ENCODE measurements at places on chromosomes 12 and 14.

DNA sequence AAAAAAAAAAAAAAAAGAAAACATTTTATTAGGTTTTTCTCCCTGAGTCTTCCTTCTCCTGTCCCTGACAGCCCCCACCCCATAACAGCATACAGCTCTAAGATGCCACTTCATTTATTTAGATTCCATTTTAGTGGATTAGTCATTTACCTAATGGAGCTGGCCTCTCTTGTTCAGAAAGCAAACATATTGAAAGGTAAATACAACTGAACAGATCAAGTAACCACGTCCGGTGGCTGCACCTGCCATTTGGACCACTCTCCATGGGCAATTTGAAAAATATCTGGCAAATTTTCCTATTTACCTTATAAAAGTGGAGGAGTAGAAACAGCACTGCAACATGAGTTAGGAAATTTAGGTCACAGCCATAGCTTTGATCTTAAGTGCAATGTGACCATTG is 254.6 kb downstream of the C12orf42 start:
- DNase-seq = peak; percentile 100

GRCh38 chr12:14836336-14837210 is 6.8 kb downstream of the ART4 start:
- DNase-seq = no peak

GRCh38 chr14:21268617-21269251 is 508 bp downstream of the HNRNPC start:
- DNase-seq = no peak

GRCh38 chr14:75147423-75148071 is 20.7 kb upstream of the NEK9 start:
- no peak for DNase-seq

DNA sequence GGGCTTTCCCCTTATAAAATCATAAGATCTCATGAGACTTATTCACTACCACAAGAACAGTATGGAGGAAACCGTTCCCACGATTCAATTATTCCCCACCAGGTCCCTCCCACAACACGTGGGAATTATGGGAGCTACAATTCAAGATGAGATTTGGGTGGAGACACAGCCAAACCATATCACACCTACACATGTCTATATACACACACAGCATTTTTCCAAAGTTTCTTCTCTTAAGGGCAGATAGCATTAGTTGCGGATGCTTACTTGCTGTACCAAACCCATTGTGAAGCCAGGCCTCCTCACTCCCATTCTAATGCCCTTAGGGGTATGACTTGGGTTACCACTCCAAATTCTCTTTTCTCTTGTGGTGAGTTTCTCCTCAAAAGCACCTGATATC is 104.1 kb upstream of the RAP1B start:
- no peak for DNase-seq

- DNase-seq = peak; percentile 69
Observed at GRCh38 chr12:81381951-81382350, 304.1 kb downstream of the ACSS3 start.

DNA sequence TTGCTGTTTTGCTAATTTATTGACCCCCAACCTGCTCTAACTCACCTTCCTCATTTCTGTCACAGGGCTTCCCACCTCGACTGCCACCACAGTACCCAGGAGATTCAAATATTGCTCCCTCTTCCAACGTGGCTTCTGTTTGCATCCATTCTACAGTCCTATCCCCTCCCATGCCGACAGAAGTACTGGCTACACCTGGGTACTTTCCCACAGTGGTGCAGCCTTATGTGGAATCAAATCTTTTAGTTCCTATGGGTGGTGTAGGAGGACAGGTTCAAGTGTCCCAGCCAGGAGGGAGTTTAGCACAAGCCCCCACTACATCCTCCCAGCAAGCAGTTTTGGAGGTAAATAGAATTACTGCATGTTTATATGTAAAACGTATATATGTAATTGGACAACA is 68.8 kb downstream of the RAD52 start:
- no peak for DNase-seq

GRCh38 chr14:80634106-80634758 is 307.3 kb downstream of the CEP128 start:
- no peak for DNase-seq

Data from DMS153 (cell line).